HCT116 (cell line): ENCODE measurements at places on chromosomes 1 and 21. TPM values are rescaled to one million over a fixed set of nuclear protein-coding genes. Genes with fewer than 3 reads are reported as not detected.

DNA sequence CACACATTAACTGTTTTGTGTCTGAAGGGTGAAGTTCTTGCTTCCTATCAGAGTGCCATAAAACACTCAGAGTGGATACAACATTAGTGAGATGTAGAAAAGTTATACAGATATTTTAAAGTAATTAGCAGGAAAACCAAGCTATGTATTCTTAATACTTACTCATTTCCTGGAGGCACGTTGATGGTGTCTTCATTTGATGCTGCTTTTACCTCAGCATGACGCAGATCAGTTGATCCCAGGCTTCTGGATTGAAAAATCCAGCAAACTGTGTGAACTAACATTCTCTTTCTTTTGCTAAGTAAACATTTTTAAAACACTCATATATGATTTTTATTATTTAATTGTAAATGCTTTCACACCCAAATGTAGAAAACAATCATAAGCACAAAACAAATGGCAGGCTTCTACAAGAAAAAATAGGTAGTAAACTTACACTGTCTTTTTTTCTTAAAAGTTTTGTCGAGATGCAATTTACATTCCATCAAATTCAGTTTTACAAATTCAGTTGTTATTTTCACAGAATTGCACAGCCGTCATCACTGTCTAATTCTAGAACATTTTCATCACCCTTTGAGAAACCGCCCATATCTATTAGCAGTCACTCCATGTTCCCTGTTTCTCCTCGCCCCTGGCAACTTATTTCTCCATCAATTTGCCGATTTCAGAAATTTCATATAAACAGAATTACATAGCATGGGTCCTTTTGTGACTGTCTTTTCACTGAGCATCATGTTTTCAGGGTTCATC, 198.9 kb downstream of the LRRC7 start:
- H3K4me1 ChIP-seq, result no peaks in the 10 kb centered on the region
- H3K27ac ChIP-seq, result no peak overlapping the region
- no peaks in the 10 kb centered on the region for H3K36me3 ChIP-seq
- H3K4me3 ChIP-seq, result no peak overlapping the region

OR2T27 gene
- total RNA-seq, result not detected

TDRD5 gene
- total RNA-seq, result 0.25 TPM

- no peaks in the 10 kb centered on the region for H3K4me1 ChIP-seq
- no peak for DNase-seq
- no peaks in the 10 kb centered on the region for H3K27me3 ChIP-seq
- peaks cover 14% of the 10 kb centered on the region; the same call in 1 of the 2 replicates for H3K36me3 ChIP-seq
These were observed 27.8 kb upstream of the VAMP3 start for GRCh38 chr1:7743346-7743745.

DNA sequence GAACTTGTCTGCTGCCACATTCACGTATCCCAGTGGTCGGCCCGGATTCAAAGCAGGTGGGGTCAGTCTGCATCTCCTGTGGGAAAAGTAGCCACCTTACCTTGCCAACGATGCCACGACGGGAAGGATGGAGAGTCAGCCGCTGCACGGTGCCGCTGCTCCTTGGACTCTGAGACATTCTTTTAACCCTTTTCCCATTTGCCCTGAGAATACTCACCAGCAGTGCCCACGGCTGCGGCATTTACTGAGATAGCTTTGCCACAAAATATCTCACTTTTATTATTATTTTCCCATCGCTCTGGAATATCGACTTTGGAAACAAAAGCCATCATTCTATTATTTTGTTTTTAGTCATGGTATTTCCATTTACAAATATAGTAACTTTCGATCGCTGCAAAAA, 15.3 kb upstream of the TTC34 start:
- no peak for DNase-seq
- no peaks in the 10 kb centered on the region for H3K36me3 ChIP-seq
- no peak overlapping the region for H3K4me3 ChIP-seq
- H3K4me1 ChIP-seq, result 0 out of 2 replicates have a peak, but pooled peaks cover 1% of the 10 kb centered on the region

DNA sequence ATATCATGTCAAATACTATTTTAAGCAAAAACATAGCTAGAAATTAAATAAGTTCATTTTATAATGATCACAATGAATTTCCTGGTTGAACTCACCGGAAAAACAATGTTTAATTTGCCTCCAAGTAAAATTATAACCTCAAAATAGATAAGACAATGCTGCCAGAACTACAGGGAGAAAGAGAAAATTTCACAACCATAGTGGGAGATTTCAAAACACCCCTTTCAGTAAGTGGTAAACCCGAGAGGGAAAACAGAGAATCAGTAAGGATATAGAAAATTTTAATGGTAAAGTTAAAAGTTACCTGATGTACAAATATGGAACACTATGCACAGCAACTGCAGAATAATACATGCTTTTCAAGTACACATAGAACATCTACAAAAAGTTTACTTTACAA, 43.2 kb upstream of the PLA2G4A start:
- no peaks in the 10 kb centered on the region for H3K36me3 ChIP-seq
- H3K4me1 ChIP-seq, result no peaks in the 10 kb centered on the region
- DNase-seq, result no peak
- H3K27ac ChIP-seq, result no peak overlapping the region
- no peak overlapping the region for H3K4me3 ChIP-seq

DNA sequence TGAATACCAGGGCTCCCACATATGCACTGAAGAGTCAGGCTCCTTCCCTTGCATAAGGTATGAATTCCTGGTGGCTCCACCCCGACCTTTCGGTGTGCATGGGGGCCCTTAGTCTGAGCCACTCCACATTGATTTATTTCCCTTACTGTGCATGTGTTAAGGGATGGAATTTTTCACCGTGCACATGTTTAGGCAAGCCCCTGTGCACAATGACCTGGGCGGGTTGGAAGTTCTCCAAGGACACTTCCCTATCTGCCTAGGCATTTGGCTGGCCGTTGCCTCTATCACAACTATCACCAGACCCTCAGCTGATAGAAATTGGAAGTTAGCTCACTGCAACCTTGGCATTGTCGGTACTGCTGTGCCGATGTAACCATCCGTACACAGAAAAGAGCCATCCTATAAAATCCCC, 9.7 kb downstream of the S100A6 start:
- no peaks in the 10 kb centered on the region for H3K36me3 ChIP-seq
- peaks cover 28% of the 10 kb centered on the region for H3K4me1 ChIP-seq
- H3K4me3 ChIP-seq, result no peak overlapping the region
- peak overlapping the region; percentile 38; the same call in 1 of the 2 replicates for H3K27ac ChIP-seq
- DNase-seq, result no peak
- H3K27me3 ChIP-seq, result no peaks in the 10 kb centered on the region

- no peaks in the 10 kb centered on the region for H3K27me3 ChIP-seq
- no peaks in the 10 kb centered on the region for H3K4me1 ChIP-seq
- no peaks in the 10 kb centered on the region for H3K36me3 ChIP-seq
These were observed 498.7 kb downstream of the AMY1C start for GRCh38 chr1:104248385-104248784.

GRCh38 chr21:39087238-39088030, 95.8 kb downstream of the PSMG1 start:
- H3K27me3 ChIP-seq, result no peaks in the 10 kb centered on the region
- DNase-seq, result no peak
- no peaks in the 10 kb centered on the region for H3K36me3 ChIP-seq
- H3K4me1 ChIP-seq, result peaks cover 9% of the 10 kb centered on the region; the same call in 1 of the 2 replicates
- no peak overlapping the region for H3K27ac ChIP-seq
